G401 (cell line): ENCODE measurements at places on chromosomes 3 and 15. TPM values are rescaled to one million over a fixed set of nuclear protein-coding genes. Genes with fewer than 3 reads are reported as not detected.

GRCh38 chr3:195062866-195063540 lies 208.0 kb downstream of the XXYLT1 start:
- DNase-seq: no peak

The ULK3 gene
- 32.1 and 40.9 TPM in 2 replicates for total RNA-seq

The PIGZ gene
- total RNA-seq: not detected in 2 replicates

GRCh38 chr3:45803252-45803935 lies 7.1 kb upstream of the SLC6A20 start:
- no peak for DNase-seq

DNA sequence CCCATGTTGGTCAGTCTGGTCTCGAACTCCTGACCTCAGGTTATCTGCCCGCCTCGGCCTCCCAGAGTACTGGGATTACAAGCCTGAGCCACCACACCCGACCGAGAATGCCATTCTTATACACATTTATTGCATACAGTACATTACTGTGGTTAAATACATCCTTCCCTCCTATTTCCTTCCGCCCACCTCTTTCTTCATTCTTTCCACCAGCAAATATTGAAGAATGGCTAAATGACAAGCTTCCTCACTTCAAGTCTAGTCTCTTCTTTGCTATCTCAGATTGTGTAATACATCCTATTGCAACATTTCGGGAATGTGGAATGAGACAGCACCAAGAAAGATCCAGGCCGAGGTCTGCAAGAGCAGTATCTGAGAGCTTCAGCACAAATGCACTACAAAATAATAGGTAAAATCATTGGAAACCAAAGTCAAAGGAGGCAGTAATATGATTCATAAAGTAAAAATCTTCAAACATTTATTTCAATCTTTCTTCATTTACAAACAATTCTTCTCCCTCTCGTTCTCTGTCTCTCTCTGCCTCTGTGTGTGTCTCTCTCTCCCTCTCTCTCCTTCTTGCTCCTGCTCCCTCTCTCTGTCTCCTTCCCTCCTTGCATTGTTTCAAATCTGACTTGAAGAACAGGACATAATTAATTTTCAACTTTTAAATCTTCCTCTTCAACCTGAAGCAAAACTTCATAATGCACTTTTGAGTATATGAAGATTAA lies 94.7 kb upstream of the TGFBR2 start:
- DNase-seq: no peak

- no peak for DNase-seq
Measured at GRCh38 chr3:62592408-62592807, 219.1 kb upstream of the FEZF2 start.

The ZWILCH gene
- total RNA-seq: 34.1 and 49.7 TPM in 2 replicates

The MCTP2 gene
- not detected in 2 replicates for total RNA-seq

GRCh38 chr3:98809557-98809956 lies 46.4 kb downstream of the ST3GAL6 start:
- DNase-seq: no peak

- DNase-seq: no peak
Measured at GRCh38 chr3:197425485-197426120, 127.2 kb upstream of the DLG1 start.

- no peak for DNase-seq
Measured at GRCh38 chr15:90306560-90306959, 41.1 kb downstream of the NGRN start.

GRCh38 chr15:49122541-49123062 lies 32.8 kb downstream of the COPS2 start:
- DNase-seq: no peak

GRCh38 chr15:33592864-33593263 lies 282.1 kb downstream of the RYR3 start:
- no peak for DNase-seq

GRCh38 chr3:47782446-47783308 lies 984 bp upstream of the SMARCC1 start:
- no peak for DNase-seq

The PCOLCE2 gene
- total RNA-seq: 13.0 and 36.6 TPM in 2 replicates

DNA sequence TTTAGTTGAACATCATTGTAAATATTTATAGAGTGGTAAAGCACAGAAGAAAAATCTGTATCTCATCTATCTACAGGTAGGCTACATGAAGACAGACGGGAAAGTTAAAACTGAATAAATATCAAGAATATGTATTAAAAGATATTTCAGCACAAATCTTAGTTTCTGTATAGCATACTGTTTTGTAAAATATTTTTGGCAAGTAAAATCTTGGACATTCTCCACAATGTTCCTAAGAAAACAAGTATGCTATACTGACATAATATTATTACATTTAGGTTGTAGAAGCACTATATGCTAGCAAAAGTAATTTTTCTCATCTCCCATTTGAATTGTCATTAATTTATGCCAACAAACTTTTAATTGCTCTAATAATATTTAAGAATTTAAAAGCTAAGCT lies 326.4 kb upstream of the ARL6 start:
- no peak for DNase-seq

The DNAJC13 gene
- total RNA-seq: 22.4 and 34.6 TPM in 2 replicates

DNA sequence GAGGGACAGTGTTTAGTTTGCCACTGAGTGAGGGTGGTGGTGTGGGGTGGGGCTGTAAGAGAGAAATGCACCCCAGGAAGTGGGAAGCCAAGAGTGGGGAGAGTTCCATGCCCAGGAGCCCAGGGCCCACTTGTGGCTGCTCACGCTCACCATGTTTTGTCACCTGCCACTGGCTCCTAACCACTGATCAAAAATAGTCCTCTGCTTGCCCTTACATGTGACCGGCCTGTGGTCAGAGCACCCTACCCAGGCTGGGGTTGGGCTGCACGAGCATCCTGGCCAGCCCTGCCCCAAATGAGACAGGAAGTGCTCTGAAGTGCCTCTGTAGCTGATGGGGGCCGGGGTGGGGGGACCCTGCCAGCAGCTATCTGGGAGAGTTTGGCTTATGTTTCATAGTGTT lies 216.3 kb downstream of the RPLP1 start:
- no peak for DNase-seq

GRCh38 chr3:111691293-111691909 lies 96.3 kb upstream of the ZBED2 start:
- DNase-seq: peak; percentile 37

DNA sequence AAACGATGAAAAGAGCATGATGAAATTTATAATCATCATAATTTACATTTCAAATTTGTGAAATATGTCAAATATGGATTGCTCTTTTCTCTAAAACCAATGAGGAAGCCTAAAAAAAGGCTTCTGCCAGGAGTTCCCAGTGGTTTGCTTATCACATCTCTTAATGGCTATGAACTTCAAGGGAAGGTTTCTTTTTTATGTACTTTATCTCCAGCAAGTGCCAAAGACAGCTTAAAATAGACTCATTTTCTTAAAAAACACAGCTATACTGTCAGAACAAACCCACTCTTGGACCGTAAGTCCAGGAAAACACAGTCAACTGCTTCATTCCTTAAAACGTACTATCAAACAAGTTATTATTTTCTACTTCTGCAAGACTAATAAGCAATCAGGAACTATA lies 80.2 kb downstream of the DLG1 start:
- DNase-seq: no peak

DNA sequence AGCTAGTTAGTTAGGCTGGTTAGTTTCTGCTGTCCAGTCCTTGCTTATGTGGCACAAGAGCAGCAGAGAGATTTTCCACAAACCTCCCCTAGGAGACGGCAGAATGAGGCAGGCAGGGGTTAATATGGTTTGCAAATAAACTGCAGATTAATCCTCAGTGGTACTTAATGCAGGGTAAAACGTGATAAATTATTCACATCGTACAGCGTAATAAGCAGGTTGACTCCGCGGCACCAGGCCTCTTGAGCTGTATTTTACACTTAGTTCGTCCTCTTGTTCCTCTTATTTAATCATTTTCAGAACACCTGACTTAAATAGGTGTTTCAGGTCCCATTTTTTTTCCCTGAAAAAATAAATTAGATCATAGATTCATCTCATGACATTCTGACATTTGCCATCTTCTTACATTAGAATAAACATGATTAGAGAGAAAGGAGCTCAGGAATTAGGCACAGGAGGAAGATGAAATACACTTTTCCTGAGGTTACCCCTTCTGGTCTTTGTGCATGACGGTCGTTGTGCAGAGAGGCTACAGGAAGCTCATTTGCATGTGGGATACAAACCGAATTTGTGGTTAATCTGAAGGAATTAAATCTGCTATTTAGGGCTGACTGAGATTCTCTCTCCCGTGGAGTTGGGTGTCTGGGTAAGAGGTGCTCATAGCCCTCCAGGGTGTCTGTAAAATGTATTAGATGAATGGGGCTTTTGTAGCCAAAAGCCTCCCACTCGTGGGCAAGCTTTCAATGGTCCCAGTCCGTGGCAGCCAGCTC lies 27.1 kb upstream of the VPS8 start:
- DNase-seq: no peak
